GM12892 (cell line): ENCODE measurements at places on chromosomes 4 and X.

GRCh38 chrX:12986886-12987285 lies 12.0 kb downstream of the TMSB4X start:
- DNase-seq, result no peak

GRCh38 chrX:107834275-107835201 lies 8.9 kb downstream of the MID2 start:
- DNase-seq, result no peak

- no peak for DNase-seq
Observed at GRCh38 chr4:142334931-142335330, 511.2 kb downstream of the INPP4B start.

DNA sequence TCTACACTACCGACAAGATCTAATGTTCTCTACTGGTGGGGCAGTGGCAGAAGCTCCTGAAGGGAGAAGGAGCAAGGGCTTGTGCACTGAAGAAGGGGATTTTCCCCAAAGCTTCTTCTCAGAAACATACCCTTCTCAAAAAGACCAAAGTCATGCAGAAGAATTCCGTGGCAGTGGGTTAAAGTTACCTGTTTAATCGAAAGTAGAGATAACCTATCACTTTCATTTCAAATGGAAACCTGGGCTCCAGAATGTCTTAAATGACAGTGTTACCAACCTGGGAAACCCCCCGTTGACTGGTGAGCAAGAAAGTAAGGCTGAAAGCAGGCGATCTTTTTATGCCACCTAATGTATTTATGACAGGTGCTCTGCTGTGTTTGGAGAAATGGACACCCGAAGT lies 92.5 kb upstream of the TEX13D start:
- no peak for DNase-seq

- DNase-seq, result no peak
Observed at GRCh38 chrX:5155301-5155700, 1073.4 kb downstream of the NLGN4X start.
